ENCODE measurements at places on chromosomes 3 and 15.

DNA sequence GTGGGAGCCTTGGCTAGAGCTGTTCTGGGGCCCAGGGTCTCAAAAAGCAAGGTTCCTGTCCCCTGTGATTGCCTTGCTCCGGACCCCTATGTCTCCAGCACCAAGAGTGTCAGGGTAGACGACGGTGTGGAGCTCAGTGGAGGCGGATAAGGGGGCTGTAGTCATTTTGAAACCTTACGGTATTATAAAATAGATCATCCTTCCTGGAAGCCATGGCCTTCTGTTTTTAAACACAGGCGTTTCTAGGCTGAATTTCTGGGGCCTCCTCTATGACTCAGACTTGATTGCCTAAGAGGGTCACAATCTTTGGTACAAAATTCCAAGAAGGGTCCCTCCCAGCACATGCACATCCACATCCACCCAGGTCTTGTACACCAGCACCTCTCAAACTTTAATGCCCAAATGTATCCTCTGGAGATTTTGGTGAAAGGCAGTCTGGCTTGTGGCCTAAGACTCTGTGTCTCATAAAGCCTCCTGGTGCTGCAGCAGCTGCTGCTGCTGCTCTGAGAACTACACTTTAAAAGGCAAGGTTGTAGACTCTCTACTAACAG lies 70.5 kb upstream of the XCR1 start:
- DNase-seq: no peak

- no peak for DNase-seq
These were observed 51.8 kb downstream of the ADCY5 start for GRCh38 chr3:123397050-123397590.

DNA sequence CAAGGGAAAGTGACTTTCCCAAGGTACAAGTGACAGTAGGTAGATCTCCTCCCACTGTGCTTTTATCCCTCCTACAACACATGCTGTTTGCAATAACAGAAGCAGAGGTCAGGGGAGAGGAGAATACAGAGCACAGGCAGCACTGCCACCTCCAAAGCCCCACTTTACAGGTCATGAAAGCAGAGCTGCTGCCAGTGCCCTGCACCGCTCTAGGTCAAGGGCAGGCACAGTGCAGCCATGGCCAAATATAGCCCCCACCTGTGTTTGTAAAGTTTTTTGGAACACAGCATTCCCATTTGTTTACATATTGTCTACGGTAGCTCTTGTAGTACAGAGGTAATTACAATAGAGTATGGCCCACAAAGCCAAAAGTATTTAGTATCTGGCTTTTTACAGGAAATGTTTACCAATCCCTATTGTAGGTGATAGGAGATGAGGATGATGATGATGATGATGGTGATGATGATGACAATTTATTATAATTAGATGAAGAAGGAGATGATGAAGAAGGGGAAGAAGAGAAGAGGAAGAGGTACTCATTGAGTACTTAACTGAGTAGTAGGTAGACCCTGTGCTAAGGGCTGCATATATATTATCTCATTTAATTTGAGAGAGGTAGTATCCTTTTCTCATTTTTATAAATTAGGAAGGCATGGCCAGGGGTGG lies 20.4 kb downstream of the HDC start:
- DNase-seq: no peak

DNA sequence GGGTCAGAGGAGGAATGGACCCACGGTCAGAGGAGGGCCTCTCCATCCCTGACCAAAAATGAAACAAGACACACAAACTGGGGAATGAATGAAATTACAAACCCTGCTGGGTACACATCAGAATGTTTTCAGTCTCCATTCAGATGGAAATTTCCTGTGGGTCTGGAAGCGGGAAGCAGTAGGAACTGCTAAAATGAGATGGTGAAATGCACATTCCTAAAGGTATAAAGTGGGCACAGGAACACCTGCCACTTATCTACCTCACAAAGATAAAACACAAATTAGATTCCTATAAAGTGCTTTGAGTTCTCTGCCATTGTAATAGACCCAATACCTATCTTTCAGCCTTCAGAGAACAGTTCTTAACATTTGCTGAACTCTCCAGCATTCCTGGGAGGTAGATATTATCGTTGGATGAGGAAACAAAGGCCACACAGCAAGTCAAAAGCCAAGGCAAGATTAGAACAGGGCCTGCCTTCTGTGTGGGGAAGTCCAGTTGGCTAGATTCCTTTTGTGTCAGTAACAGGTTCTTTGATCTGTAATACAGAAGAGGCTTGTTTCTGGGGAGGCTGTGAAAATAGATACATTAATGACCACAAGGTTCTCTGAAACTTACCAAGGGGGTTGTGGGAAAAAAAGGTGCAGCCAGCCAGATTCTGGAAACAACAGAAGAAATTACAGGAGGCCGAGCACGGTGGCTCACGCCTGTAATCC lies 98.4 kb downstream of the IGF2BP2 start:
- DNase-seq: no peak

GRCh38 chr15:61702224-61703020 lies 357.8 kb downstream of the VPS13C start:
- no peak for DNase-seq

DNA sequence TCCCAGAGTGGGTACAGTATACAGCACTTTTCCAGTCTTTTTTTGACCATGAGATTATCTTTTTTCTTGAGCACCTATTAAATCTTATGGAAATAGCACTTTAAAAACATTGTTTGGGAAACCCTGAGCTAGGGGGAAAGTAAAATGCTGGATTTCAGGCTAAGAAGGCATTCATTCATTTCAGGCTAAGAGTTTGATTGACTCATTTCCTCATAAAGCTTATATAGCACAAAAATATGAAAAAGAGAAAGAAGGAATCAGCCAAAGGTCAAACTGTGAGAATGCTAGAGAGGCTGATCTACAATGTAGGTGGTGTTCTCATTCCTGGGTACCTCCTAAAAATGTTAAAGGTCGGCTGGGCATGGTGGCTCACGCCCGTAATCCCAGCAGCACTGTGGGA lies 10.5 kb downstream of the TTC23 start:
- no peak for DNase-seq

DNA sequence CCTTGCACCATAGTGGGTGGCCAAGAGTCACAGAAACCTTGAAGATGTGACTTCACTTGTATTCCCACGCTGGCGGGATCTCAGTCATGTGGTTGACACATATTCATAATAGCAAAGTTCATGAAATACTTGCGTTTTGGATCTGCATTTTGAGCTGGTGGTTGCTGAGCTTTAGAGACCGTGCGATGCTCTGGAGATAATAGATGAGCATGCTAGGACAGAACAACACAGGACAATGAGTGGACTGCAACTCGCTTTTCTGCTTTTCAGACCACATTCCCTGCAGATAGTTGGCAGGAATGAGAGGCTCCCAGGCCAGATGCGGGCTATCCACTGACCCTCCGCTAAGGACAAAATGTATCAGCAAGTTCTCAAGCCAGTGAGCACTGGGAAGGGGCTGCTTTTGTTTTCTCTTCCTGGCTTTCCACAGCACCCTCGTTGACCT lies 13.8 kb upstream of the STARD5 start:
- DNase-seq: no peak

DNA sequence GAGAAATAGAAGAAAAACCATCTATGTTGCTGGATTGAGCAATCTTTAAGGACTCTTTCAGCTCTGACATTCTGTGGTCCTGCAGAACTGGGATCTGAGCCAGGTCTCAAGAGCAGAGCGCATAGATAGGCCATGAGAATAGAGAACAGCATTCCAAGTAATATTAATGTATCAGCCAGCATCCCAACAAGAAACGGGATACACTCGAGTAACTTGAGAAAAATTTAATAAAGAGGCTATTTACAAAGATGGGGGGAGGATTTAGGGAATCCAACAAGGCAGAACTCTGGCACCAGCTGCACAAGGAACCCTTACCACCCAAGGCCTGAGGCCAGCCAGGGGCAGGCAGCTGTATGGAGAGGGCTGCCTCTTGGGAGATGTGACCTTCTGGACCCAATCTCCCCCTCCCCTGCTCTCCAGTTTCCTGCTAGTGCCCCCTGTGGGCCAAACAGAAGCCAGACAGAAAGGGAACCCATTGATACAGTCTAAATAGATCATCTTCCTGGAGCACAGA lies 8.2 kb downstream of the TMOD2 start:
- DNase-seq: no peak

DNA sequence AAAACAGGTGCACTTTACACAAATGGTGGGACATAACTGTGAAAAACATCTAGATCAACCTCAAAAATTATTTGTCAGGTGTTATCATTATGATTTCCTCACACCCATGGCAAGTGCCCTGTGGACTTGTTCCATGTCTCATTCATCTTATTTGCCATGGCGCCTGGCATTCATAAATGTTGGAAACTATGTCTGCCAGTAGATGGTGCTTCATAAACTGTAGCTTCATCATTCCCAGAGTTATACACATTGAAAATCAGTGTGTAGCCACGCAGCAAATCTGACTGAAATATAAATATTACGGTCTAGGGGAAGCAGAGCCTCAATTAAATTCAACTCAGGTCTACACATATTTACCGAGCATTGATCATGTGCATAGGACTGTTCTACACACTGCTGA lies 90.7 kb downstream of the IMPG2 start:
- no peak for DNase-seq

DNA sequence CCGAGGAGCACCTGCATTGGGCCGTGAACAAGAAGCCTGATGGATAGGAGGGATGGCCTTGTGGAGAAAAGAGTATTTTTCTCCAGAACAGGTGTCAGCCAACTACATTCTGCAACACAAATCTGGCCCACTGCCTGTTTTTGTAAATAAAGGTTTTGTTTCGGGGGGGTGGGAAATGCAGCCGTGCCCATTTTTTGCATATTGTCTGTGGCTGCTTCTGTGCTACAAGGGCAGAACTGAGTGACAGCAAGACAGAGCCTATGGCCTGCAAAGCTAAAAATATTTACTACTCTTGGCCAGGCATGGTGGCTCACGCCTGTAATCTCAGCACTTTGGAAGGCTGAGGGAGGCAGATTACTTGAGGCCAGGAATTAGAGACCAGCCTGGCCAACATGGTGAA lies 95.9 kb upstream of the AKAP13 start:
- no peak for DNase-seq

DNA sequence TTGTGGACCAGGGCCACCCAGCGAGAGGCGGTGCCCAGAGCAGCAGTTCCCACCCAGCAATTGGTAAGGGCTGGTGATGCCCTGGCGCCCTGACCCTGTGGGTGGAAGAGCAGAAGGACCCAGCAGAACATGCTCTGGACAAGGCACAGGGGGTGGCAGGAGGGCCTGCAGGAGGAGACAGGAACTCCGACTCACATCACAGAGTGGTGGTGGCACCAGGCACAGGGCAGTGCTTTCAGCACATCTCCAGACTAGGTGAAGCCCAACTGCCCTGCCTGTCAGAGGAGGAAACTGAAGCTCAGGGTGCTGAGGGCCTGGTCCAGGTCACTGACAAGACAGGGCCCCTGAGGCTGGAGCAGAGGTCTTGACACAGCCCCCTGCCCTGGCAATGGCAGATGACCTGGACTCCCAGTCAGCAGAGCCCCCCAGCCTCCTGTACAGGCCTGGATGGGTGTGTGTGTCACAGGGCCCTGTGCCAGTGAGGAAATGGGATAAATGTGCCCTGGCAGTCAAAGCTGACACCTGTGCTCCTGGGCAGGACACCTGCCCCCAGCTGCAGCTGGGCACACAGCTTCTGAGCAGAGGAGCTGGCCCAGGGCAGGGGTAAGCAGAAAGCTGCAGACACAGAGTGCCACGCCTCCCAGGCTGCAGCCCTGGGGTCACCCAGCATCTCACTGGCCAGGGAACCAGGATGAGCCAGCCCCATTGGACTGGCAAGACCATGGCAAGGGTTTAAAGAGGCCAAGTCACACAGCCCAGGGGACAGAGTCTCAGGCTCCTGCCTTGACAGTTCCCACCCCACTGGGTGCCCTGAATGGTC lies 11.4 kb downstream of the KLF15 start:
- no peak for DNase-seq

Data from neuronal stem cell (in vitro differentiated cells).